Hematopoietic multipotent progenitor cell treated with erythropoietin and hydrocortisone succinate and interleukin-3 and kit ligand, for 8 days (in vitro differentiated cells): ENCODE measurements at places on chromosomes 11 and 22.

DNA sequence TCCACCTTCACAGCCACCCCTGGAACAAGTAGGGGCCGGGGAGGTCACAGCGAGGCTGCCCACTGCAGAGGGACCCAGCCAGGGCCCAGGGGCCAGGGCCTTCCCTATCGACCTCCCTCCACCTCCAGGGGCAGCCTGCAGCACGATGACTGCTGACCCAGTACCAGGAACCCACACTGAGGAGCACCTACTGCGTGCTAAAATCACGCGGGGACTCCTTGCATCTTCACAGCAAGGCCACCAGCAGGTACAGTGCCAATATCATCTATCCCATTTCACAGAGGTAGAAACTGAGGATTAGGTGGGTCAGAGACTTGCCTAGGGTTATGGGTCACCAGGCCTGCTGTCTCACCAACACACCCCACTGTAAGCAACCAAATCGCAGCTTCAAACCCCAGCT lies 14.6 kb downstream of the MACROD1 start:
- DNase-seq = no peak

DNA sequence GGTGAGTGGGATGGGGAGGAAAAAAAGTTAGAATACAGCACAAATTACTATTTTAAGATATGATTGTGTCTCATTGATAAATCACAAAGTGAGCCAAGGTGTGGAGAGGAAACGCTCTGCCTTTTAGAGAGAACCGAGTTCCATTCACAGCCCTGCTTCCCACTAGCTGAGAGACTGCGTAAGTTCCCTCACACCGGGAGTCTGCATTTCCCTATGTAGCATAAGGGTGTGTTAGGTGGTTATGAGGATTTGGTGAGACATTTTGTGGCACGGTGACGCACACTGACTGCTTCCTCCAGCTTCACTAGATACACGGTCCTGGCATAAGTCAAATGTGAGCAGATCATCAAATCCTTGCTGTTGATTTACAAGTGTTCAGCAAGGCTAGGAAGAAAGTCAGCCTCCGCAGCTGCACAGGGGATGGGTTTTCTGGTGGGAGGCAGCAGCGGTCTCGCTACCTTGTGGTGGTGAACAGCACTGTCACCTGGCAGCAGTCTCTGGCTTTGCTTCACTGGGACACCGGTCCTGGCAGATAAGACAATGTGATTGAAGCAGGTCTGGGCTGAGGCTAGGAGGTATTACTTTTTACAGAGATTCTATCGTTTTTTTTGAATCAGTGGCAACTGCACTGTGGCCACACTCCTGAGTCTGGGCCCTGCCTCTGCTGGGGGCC lies 312.2 kb upstream of the B3GAT1 start:
- DNase-seq = no peak

DNA sequence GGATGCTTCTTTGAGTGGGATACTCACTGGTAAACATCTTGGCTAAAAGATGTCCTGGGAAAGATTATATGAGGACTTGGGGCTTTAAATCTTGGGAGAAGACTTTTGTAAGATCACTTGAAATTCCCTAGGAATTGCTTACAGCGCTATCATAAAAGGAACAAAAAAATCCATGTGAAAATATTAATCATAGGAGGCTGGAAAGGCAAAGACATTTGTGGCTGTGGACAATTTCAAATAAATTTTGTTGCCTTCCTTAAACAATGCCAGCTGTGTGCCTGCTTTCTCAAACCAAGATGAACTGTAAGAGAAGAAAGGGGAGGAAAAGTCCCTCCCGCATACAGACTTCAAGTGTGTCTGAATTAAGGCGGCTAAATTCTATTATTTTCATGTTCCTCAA lies 75.6 kb downstream of the SNX19 start:
- no peak for DNase-seq

DNA sequence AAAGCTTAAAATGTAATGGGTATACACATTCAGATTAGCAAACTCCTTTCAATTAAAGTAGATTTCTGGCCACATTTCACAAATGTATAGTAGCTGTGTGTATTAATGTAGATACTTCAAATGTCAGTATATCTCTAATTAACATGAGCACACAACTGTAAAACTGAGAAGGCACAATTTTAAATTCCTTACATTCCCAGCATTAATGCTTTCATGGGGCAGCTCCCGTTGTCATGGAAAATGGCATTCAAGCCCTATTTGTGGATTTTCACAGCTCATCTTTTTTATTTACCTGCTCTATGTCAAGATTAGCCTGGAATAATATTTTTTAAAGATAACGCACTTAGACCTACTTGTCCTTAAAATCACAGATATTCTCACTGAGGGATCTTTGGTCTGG lies 113.6 kb upstream of the SOX6 start:
- DNase-seq = no peak

DNA sequence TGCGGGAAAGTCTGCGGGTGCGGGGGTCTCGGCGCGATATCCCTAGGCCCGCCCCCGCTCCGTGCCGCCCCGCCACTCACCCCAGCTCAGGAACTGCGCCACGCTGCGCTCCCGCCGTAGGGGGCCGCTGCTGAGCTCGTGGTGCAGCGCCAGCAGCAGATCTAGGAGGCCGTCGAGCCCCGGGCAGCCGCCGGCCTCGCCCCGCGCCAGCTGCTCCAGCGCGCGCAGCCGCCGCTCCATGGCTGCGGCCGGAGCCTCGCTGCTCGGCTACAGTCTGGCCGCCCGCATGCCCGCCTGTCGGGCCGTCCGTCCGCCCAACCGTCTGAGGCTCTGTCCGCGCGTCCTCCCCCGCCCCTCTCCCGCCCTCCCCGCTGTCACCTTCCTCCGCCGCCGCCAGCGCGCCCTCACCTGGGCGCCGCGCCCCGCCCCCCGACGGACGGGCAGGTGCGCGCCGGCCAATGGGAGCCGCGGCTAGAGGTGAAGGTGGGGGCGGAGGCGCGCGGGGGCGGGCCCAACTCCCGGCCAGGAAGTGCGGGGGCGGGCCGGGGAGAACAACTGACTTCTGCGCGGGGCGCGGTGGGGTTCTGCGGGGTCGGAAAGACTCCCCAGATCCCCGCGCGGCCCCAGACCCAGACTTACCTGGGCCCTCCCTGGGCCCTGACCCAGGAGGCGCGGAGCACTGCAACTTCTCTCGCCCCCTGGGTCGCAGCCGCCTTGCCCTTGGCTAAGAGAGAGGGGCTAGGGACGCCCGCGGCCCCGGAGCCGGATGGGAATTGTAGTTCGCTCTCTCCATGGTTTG lies at the start of gene CDC42BPG:
Gene CDC42BPG (minus strand): TSS at position 324 of the 799 bp plus-strand sequence. CDS start 84 bp downstream, at position 240.
- peak; percentile 68 for DNase-seq

- peak; percentile 14 for DNase-seq
These were observed 69.8 kb downstream of the TRIM29 start for GRCh38 chr11:120068114-120068573.

GRCh38 chr11:40647295-40647694 lies 812.2 kb downstream of the LRRC4C start:
- no peak for DNase-seq

GRCh38 chr11:11677672-11678356 lies 56.0 kb upstream of the GALNT18 start:
- DNase-seq = no peak

GRCh38 chr11:76152741-76153570 lies 53.3 kb downstream of the WNT11 start:
- DNase-seq = peak; percentile 14

DNA sequence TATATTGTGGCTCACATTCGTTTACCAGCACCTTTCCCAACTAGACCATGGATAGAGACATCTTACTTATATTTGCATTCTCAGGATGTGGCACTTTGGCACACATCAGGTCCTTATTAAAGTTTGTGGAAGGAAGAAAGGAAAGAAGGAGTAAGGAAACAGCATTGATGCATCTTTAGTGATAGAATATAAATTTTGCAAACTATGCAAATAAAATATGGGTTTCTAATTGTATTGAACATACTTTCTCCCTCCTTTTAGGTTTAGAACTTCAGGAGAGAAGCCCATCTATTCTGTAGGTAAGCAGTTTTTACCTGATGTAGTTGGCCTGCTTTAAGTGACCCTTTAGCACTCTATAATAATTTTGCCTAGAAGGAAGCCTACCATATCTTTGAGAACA lies 20.4 kb downstream of the MRPL48 start:
- no peak for DNase-seq

GRCh38 chr11:116984186-116984585 lies 114.0 kb downstream of the SIK3 start:
- no peak for DNase-seq

DNA sequence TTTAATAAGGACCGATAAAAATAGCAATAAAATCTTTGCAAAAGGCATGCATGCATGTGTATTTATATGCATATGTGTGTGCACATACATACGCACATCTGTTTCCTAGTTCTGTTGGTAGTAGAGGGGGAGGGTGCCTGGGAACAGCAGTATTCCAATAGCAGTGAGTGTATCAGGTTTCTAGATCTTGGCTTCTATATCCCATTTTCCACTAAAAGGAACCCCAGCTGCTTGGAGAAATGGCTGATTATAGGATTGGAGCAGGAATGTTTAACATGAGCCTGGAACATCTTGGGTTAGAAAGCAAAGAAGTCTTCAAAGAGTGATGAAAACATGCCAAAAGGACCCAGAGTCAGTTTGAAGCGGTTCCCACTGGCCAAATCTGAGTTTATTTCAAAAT lies 21.0 kb downstream of the TNRC6B start:
- DNase-seq = no peak

DNA sequence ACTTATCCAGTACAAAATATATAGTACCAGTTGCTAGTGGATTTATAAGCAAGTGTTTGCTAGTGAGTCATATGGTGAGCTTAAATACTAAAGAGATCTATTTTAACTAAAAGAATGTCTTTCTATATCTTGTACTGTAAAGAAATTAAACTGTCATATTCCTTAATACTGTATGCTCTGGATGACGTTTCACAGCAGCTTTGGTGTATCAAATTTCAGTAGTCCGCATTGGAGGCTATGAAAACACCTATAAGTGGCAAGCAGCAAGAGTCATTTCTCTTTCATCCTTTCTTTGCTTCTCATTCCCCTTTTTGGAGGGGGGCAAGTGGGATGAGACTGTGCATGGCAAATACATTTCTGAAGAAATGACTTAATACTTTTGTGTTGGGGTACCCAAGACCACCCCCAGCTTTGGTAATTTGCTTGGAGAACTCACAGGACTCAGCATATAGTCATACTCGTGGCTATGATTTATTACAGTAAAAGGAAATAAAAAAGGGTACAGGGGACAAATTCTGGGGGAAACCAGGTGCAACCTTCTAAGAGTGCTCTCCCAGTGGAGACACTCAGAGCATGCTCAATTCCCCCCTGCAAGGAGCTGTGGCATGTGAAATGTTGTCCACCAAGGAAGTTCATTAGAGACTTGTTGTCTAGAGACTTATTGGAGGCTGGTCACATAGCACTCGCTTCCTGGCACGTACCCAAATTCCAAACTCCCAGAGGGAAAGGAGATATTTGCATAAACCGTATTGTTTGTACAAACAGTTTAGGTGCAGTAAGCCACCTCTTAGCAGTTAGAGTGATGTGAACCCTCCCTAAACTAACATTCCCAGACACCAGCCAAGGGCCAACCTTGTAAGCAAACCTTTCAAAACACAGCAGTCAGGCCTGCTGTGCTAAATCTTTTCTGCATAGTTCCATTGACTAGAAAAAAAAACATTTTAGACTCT lies 210.8 kb downstream of the PGR start:
- no peak for DNase-seq

DNA sequence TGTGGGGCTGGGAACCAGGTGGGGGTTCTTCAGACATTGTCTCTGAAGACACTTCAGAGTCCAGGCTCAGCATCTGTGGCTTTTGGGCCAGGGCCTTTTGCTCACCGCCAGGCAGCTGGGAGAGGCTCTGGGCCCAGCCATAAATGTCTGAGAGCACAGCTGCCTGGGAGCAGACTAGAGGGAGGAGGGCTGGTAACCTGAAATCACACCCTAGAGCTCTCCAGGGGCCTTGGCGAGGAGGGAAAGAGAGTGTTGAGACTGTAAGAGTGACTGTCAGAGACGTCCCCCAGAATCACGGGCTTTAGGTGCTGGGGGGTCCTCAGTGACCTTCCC lies 4.1 kb downstream of the TRABD start:
- no peak for DNase-seq

GRCh38 chr11:47847892-47848699 lies at the start of gene NUP160:
TSS of gene NUP160 (minus strand) at chr11:47848350. CDS start at chr11:47848318, 32 bp downstream.
- DNase-seq = peak; percentile 78

- no peak for DNase-seq
These were observed 1401.4 kb downstream of the FAM181B start for GRCh38 chr11:81332276-81332675.

DNA sequence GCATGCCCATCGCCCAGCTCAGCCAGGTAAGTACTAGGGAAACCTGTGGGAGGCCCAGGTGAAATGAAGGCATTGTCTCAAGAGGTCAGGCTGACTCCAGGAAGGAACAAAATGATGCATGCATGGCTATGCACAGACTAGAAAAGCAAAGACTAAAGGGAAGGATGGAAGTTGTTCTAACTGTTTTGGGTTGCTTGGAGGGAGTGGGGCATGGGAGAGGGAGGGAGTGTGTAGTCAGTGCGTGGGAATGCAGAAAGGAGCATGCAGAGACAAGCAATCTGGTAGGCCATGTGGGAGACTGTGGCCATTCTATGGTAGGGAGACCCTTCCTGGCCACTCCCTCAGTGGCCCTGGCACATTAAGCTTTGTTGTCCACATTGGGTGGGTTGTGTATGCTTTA lies 2.9 kb downstream of the MICAL3 start:
- DNase-seq = no peak

DNA sequence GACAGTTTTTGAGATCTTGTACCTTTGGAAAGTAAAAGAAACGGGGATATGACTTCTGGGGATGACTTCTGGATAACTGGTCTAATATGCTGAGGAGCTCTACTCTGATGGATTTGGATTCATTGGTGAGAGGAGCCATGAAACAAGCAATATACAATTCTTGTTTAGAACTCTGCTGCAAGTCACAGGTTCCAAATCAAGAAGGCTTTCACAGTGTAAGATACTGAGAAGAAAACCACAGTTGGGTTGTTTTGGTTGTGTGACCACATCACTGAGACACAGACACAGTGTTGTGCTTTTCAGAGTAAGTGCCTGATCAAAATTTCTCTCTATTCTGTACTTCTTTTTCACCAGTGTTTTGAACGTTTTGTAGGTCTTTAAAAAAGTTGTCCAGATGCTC lies 13.1 kb upstream of the UCP2 start:
- DNase-seq = no peak

DNA sequence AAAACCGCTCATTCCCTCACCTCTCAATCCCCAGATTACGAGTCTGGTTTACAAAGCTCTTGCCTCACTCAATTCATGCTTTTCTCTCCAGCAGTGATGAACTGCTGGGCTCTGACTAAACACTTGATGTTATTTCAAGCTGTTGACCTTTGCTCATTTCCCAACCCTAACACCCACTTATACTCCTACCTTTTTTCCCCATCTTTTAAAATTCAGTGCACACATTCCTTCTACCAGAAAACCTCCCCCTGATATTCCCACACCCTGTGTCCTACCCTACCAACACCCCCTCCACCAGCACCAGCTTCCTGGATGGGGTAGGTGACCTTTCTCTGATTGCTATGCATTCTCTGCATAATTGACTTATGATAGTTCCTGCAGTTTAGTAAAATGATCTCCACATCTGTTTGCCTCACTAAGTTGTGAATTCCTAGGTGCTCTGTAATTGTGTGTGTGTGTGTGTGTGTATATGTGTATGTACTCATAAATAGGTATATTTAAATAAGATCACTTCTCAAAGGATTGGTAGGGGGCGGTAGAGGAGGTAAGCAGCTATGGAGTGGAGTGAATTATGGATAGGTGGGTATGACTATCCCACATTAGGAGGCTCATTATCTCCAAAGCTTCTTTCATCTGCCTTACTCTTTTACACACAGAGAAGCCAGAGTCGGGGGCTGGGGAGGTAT lies 842 bp downstream of the HEPACAM start:
- DNase-seq = no peak
